ENCODE measurements at places on chromosomes 7 and 10.

- no peak for DNase-seq
Observed at GRCh38 chr7:93948106-93948505, 26.6 kb downstream of the GNG11 start.

GRCh38 chr10:78964274-78964951, 104.4 kb upstream of the ZMIZ1 start:
- DNase-seq = no peak

GRCh38 chr7:27182285-27182841, 2.7 kb downstream of the HOXA11 start:
- no peak for DNase-seq

GRCh38 chr7:106660862-106661720, at the start of gene CCDC71L:
CCDC71L (minus strand) TSS chr7:106661158; CDS start chr7:106660896, 262 bp downstream.
- peak; percentile 69 for DNase-seq

DNA sequence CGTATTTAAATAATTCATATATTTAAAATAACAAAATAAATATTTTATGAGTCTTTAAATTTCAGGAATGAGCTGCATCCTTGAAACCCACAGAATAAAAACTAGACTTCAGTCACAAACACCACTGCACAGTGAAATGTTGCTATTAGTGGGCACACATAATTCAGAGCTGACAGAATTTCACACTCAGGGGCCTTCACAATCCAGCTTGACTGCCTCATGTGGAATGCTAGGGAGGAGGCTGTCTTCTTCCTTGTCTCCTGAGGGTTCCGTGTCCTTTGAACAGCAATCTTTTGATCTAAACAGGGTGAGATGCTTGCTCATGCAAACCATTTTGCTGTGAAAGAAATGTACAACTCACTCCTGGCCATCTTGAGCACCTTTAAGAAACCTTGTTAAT, 346.7 kb downstream of the CCSER2 start:
- DNase-seq = no peak

- DNase-seq = no peak
Observed at GRCh38 chr10:53754596-53755250, 982.1 kb upstream of the MBL2 start.

GRCh38 chr10:75033399-75034130, 77.9 kb upstream of the SAMD8 start:
- no peak for DNase-seq

- no peak for DNase-seq
Observed at GRCh38 chr10:128078136-128078969, 47.9 kb downstream of the MKI67 start.

DNA sequence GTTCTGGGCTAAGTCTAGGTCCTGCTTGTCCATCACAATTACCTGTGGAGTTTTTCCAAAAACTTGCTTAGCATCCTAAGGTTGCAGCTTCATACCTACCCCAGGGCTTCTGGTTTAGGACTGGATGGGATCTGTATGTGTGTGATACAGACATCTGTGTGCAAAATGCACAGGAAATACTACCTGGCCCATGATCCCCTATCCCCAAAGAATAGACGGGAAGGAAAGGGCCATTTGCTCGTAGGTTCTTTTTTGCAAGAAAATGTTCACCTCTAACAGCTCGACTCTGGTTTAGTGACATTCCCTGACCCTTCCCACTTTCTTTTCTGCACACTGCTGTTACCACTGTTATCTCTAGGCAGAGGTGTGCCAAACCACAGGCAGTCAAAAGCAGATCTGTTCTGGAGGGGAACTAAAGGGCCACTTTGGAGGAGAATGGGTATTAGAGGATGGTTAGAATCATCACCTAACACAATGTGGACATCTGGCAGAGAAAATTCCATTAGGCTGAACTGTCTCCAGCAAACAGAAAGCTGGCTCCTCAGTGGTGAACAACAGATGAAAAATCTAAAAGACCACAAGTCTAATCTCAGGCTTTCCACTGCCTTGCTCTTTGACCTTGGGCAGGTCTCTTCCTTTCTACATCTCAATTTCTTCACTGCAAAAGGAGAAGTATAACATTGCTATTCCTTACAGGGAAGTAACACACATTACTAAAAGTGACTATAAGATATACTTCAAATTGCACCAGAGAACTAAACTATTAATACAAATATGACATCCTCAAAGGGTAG, 107.4 kb downstream of the UBE2H start:
- no peak for DNase-seq

DNA sequence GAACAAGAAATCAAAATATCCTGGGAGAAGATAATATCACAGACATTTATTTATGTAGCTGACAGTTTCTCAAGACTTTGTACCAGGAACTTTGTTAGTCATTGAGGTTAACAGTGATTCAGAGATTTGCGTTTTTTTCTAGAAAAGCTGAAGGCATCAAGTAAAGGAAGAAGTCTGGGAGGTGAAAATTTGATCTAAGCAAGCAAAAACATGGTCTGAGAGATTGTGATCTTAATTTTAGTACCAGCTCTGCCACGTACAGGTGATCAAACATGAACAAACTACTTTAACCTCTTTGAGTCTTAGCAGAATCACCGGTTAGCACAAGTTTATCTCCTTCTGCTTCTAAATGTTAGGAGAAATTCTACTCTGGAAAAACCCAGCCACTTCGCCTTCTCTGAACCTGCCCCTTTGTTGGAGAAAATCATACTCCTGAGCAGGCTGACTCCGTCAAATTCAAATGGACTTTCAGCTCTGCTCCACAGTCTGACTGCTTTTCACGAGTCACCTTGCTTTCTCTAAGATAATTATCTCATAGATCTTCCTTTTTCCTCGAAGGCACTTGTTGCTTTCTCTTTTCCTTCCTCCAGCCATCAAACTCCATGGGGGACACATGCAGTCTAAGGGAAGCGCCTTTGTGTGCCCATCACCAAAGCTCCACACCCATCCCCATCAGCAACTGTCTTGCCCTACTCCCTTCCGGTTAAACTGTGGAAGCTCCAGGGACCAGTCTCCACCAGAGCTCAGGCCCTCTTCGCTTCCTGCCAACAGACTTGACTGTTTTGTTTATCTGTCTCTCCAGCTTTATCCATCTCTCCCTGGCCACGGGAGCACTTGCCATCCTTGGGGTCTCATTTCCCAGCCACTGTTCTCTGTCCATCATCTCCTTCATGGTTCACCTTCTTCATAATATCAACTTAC, 86.3 kb downstream of the PRKCQ start:
- DNase-seq = no peak

GRCh38 chr7:69840248-69840647, 242.0 kb downstream of the AUTS2 start:
- DNase-seq = no peak

GRCh38 chr7:82036146-82036886, 266.5 kb upstream of the HGF start:
- no peak for DNase-seq

GRCh38 chr10:35133586-35133985, 6.9 kb downstream of the CREM start:
- DNase-seq = no peak

GRCh38 chr10:63262430-63263073, 129.4 kb downstream of the NRBF2 start:
- DNase-seq = no peak

DNA sequence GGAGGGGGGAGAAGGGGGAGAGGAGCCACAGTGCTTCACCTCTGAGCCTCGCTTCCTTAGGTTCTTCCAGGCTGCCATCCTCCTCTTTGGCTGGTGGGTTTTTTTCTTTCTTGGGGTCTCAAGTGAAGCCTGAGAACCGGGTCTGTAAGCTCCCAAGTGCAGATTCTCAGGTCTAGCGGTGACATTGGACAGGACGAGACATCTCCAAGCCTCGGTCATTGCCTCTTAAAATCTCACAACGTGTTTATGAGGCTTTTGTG, 817 bp upstream of the IL15RA start:
- no peak for DNase-seq

- DNase-seq = no peak
Observed at GRCh38 chr10:31602541-31603234, 283.7 kb downstream of the ZEB1 start.

GRCh38 chr7:78473021-78473420, 674.4 kb downstream of the PHTF2 start:
- DNase-seq = no peak

- DNase-seq = no peak
Observed at GRCh38 chr7:82029236-82029913, 259.5 kb upstream of the HGF start.

GRCh38 chr10:124134251-124134893, 41.0 kb upstream of the CHST15 start:
- DNase-seq = no peak

DNA sequence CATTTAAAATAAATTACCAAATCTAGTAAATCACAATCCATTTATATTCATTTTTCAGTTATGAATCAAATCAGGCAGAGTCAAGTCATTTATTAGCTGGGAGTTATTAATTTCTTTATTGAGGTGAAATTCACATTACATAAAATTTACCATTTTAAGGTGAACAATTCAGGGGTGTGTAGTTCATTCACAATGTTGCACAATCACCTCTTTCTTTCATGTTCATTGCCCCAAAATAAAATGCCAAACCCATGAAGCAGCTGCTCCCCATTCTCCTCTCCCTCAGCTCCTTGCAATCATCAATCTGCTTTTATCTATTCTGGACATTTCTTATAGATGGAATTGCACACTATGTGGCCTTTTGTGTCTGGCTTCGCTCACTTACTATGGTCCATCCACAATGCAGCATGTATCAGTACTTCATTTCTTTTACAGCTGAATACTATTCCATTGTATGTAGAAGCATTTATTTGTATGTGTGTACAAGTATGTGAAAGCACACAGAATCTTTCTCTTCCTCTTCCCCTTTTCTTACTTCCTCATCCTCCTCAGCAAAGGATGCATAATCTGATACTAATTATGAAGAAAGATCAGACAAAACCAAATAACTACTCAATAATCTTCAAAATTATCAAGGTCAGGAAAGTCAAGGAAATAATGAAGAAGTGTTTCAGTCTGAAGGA, 60.6 kb downstream of the LMBR1 start:
- DNase-seq = no peak

DNA sequence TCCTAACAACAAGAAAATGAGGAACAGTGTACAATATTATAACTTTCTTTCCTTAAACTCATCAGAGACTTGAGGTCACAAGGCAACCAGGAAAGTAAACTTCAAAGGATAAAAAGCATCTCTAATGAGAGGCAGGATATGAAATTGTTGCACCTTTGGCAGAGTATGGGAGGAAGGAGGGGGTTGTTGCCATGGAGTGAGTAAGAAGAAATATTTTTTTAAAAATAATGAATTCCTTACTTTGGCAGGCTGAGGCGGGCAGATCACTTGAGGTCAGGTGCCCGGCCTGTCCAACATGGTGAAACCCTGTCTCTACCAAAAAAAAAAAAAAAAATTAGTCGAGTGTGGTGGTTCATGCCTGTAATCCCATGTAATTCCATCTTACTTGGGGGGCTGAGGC, 21.1 kb upstream of the CHN2 start:
- no peak for DNase-seq

DNA sequence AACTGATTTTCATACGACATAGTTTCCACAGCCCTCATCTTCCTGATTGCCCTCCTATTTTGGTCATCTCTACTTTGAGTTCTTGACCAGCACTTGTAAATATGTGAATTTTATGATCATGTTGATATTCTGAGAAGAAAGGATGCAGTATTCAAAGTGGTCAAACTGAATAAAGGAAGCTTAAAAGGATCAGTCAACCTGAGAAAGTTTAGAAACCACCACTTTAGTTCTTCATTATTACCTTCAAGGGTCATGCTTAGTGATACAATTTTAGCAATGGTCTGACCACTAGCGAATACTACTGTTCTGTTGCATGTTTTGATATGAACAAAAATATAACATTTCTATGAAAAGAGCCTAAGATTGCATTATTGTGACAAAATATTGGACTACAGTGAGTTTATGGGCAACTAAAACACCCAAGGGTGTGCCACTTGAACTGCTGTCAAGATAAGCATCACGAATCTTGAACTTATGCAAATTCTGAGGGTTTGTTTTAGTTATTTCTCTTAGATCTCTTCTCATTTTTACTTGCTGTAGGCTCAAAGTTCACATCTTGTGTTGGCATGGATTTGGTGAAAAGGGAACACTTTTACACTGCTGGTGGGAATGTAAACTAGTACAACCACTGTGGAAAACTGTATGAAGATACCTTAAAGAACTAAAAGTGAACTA, 247.7 kb downstream of the IPMK start:
- DNase-seq = no peak

Measured in CMK (cell line).